ENCODE measurements at places on chromosomes 4 and X.
A peak's percentile ranks its signal among the peaks of the same experiment; 100 is the strongest.

DNA sequence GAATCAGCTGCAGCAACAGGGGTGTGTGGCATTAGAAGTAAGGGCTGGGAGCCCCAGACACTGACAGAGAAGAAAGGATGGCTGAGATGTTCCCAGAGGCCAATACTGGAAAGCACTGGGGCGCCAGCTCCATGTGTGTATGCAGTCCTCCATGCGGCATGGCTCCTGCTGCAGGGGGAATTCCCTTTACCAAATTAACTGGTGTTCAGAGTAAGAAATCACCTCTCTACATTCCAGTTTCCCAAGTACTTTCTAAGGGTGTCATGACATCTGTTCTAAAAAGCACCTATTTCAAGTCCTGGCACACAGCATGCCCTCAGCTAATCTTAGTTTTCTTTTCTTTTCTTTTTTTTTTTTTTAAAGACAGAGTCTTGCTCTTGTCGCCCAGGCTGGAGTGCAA lies 98.0 kb downstream of the MAML3 start:
- DNase-seq, result no peak

- no peak for DNase-seq
Observed at GRCh38 chr4:41119867-41120295, 94.5 kb downstream of the APBB2 start.

DNA sequence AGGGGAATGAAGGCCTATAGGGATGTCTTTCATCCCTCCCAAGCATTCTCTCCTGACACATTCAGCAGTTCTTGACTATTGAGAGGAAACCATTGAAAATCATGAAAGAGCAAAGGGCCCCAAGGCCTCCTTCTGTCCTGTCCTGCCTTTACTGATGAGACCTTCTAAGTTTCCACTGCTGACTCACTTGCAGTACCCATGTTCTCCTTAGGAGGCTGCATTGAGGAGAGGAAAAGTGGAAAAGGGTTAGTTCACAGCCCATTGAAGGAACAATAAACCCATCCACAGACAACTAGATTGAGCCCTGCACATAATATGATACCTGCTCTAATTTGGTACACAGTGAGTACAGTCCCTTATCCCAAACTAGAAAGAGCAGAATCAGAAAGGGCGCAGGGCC lies 115.1 kb upstream of the PNPLA4 start:
- no peak for DNase-seq

GRCh38 chr4:110898290-110898689 lies 275.4 kb upstream of the PITX2 start:
- no peak for DNase-seq

DNA sequence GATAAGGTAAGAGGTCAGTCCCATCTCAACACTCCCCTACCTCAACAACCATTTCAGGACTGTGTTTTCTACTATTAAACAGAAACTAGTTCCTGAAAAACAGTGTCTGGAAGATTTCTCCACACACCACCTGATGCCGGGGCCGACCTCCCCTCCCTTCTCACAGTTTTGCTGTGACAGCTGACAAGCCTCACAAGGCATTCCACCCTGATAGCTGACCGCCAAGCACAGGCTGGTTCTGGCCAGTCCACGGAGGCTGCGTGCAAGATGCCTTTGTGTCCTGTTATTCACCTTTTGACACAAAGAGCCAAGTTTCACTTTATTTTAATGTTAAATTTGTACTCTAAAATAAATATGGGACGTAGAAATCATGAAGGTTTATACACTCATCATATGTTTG lies 758.6 kb downstream of the PDHA2 start:
- DNase-seq, result no peak

- no peak for DNase-seq
Observed at GRCh38 chr4:177671387-177671786, 229.2 kb upstream of the AGA start.

DNA sequence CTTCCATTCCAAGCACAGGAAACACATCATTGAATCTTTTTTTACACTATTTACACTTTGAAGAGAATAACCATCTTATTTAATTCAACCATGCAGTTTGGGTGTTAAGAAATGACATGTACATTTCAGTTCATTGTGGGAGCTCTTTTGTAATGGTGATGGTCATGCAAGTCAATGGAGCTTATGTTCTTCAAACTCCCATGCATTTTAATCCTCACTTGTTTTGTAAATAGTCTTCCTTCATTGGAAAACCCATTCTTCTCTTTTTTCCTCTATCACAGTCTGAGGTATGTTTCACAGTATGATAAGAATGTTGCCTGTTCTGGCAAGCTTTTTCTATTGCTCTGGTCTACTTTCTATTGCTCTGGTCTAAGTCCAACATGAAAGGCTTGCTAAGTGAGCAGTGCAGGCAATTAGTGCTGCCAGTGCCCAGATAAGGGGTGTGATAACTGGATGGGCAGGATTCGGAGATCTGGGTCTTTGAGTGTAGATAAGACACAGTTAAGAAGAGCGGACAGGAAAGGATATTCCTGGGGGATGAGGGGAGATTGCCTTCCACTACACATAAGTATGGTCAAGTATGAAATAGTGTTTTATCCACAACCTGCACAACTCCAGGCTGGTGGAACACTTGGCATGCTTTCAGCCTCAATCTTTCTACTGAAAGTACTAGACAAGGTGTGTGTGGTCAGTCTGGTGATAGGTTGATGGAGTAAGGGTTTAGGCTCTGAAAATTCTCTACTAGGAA lies 17.1 kb downstream of the AFP start:
- no peak for DNase-seq

DNA sequence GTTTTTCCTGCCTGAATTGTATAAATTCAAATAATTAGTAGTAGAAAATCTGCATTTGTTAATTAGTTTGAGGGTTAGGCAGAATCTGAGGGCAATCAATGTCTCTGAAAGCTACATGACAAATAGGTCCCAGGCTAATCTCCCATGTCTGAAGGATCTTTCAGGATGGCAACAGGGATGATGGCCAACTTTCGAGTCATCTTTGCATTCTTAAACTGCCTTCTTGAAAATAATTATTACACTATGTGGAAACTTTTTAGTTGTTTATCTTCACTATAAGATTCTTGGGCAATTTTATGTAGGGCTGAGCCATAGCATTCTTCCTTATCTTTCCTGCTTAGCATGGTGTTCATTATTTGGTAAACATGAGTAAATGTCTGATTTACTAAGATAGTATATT lies 490.3 kb upstream of the EPHA5 start:
- no peak for DNase-seq

DNA sequence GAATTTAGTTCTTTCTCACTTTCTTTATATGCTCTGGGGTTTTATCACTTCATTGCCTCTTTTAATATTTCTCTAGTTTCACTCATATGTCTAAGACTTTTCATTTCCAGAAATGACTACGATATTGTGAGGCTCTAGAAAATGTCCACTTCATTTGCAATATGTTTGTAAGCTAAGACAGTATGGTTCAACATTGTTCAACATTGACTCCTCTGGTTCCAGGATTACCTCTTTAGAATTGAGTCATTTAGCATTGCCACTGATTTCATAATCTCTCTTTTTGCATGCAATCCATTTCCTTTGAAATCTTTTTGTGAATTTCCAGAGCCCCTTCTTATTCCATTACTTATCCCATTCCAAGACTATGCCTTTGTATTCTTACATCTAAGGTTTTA lies 32.3 kb downstream of the BBS12 start:
- peak; percentile 24 for DNase-seq

DNA sequence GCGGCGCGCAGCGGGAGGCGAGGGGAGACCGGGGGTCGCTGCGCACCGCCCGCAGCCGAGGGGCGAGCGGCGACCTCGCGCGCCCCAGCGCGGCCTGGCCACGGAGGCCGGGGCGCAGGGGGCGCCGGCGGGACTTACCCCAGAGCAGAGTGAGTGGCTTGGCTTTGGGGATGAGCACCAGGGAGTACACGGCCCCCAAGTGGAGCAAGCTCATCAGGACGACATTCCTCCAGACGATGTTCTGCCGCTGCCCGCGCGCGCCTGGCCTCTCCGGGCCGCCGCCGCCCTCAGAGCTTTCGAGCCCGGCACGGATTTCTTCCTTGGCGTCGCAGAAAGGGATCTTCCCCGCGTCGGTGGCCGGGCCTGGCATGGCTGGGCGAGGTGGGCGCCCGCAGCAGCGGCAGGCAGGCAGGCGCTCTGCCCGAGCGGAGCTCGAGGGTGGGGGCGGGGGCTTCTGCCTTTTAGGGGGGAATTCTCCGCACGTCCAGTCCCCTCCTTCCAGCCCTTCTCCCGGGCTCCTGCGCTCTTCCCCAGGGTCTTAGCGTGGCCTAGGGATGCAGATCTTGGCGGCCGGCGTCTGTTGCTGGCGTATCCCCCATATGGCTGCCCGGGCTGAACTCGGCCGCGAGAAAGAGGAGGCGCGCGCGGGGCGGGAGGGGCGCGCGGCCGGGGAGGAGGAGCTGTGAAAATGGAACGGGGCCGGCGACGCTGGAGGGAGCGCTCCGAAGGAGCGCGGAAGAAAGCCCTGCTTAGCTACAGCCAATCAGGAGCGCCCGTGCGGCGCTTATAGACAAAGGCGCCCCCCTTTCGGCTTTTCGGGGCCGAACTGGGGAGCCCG lies at the start of gene SCD5:
Gene SCD5 (minus strand): TSS at position 629 of the 838 bp plus-strand sequence. CDS start 259 bp downstream, at position 370.
- peak; percentile 5 for DNase-seq

DNA sequence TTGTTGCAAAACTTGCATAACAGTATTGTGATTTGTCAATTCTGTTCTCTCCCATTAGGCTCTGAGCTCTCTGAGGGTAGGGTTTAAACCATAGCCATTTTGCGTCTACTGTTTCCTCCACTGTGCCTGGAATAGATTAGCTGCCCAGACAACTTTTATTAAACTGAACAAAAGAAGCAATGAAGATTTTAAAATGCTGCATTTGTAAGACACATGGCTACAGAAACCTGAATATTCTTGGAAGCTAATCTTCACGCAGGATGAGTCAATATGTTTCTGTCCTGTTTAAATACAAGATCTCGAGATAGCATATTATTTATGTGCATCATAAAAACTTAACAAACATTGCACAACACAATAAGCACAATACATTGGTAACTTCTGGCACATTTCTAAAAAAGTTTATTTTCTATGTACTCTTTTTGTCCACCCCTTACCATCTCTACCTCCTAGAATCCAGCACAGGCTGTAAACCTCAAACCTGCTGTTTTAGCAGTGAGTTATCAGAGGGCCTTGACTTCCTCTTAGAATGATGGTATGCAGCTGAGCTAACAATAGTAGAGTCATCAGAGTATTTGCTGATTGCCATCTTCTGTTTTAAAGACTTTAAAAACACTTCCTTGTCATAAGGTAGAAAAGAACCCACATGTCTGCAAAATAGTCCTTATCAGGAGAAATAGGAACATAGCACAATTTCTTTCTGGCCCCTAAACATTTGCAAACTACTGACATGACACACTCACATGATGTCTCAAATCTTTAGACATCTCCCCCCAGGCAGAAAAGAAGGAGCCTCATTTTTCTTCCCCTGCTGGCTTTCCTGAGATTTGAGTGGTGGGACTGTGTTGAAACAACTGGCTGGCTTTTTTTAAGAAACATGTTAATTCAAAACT lies 10.6 kb upstream of the CCNG2 start:
- DNase-seq, result no peak

DNA sequence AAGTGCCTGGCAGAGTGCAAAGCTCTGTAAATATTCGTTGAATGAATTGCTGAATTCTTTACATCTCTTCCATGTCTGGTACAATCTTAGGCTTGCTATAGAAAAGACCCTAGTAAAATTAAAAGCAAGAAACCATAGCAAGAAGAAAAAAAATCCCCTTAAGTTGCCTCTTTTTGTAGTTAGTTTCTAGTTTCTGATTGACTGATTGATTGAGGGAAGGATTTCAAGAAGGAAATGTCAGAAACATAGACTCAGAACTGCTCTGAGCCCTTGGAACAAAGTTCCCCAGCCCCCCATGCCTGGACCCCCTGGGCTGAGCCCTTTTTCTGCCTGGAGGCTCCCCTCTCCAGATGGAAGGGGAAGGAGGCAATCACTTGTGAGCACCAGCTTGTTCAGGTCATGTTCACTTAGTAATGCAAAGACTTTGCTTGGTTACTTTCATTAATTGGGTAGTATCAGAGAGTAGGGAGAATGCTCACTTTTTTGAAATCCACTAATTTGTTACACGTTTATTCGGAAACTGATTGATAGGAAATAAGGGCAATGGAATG lies 35.6 kb downstream of the DAPP1 start:
- DNase-seq, result no peak

DNA sequence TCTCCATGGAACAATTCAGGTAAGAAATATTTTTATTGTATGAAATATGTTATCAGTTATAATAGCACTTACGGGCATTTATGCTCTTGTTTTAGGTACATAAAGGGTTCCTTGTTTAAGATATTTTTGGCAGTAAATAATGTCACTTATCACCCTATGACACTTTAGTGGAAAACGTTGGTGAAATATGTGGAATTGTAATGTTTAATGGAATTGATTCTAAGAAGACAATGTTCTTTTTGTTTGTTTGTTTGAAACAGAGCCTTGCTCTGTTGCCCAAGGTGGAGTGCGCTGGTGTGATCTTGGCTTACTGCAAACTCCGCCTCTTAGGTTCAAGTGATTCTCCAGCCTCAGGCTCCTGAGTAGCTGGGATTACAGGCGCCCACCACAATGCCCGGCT lies 17.4 kb downstream of the NPNT start:
- no peak for DNase-seq

GRCh38 chrX:44890247-44890646 lies 17.3 kb downstream of the KDM6A start:
- no peak for DNase-seq

DNA sequence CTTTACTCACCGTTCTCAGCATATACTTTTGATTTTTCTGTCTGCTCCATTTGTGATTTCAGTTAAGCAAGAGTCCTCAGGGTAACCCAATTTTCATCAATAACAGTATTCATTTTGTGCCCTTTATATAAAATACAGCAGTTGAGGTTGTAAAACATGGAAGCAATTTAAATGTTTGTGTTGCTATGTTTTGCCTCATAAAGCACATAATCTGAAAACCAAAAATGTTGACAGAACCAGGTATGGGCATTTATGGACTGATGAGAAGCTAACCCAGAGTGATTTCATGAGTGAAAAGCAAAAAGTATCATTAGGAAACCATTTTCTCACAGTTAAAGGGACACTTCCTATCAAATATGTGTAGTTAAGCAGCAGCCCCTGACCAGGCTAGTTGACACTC lies at the start of gene ASIC5:
Gene ASIC5 (minus strand): TSS at position 101 of the 400 bp plus-strand sequence. CDS start 51 bp downstream, at position 50.
- no peak for DNase-seq

All from SW 1271 (cell line).